ENCODE measurements at places on chromosomes 16 and 17. TPM values are rescaled to one million over a fixed set of nuclear protein-coding genes. Genes with fewer than 3 reads are reported as not detected.

Gene LRRC36
- polyA plus RNA-seq: 0.41 TPM

Gene ASGR1
- polyA plus RNA-seq: 1.5 TPM

- no peak for DNase-seq
Observed at GRCh38 chr16:81873206-81873605, 94.1 kb downstream of the PLCG2 start.

DNA sequence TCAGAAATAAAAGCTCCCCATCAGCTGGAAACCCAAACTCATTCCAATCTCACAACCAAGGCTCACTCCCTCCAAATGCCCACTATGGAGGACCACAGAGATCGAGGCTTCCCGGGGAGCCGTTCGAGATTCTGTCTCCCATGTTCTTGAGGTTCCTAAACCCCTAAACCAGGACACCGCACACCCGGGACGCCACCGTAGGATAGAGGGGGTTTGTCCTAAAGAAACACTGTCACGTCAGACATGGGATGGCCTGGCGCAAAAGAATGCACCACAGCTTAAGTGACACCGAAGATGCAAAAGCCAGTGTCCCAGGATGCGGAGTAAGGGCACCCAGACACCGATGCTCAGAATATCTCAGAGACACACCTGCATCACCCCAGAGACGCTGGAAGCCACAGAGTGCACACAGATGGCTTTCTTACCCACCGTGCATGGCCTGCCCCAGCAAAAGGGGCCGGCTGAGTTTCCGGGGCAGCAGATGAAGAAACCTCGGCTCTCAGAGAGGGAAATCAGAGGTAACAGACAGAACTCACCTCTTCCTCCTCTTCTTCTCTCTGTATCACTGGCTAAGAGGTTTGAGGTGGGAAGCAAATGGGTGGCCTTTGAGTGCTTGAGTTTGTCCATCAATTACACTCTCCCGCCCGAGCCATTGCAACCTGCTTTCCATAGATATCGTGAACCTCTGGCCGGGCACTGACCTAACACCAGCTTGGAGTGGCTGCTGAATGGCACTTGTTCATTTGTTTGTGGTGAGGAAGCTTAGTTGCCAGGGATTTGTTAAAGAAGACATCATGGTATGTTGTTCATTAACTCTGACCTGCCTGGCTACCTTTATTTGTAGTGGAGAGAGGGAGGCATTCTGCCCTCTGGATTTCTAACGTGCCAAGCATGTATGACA, 65.1 kb upstream of the TNRC6C start:
- DNase-seq: no peak

DNA sequence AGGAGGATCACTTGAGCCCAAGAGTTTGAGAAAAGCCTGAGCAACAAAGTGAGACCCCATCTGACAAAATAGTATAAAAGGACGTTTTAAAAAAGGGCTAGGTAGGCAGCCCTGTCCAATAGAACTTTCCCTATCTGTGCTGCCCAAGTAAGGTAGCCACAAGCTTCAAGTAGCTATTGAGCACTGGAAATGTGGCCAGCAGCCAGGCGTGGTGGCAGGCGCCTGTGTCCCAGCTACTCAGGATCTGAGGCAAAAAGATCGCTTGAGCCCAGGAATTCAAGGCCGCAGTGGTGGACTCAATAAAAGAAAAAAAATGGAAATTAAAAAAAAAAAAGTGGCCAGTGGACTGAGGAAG, 1.5 kb upstream of the NQO1 start:
- no peak for DNase-seq

Gene DNAH3
- not detected for polyA plus RNA-seq

- DNase-seq: no peak
Observed at GRCh38 chr17:80860703-80861417, 130.8 kb upstream of the CHMP6 start.

DNA sequence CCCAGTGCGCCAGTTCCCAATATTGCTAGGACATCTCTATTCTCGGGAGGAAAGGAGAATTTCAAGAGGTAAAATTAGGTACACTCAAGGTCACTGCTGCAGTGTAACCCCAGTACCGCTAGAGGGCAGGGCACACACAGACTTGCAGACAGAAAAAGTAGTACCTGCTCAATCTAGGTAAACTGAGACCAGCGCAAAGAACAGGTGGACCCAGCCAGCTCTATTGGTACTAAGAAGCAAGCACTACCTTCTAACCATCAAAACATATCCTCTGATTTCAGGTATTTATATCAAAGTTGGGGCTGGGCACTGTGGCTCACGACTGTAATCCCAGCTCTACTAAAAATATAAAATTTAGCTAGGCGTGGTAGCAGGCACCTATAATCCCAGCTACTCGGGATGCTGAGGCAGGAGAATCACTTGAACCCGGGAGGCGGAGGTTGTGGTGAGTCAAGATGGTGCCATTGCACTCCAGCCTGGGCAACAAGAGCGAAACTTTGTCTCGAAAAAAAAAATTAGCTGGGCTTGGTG, 3.6 kb upstream of the WDR81 start:
- no peak for DNase-seq

Gene KRTAP4-3
- polyA plus RNA-seq: not detected

Gene OR1F1
- 0.20 TPM for polyA plus RNA-seq

GRCh38 chr17:13601776-13602551, at the start of gene HS3ST3A1:
TSS of gene HS3ST3A1 (minus strand) at chr17:13601929. CDS start at chr17:13601129, 800 bp downstream.
- DNase-seq: peak; percentile 65

Gene GPR179
- polyA plus RNA-seq: not detected

DNA sequence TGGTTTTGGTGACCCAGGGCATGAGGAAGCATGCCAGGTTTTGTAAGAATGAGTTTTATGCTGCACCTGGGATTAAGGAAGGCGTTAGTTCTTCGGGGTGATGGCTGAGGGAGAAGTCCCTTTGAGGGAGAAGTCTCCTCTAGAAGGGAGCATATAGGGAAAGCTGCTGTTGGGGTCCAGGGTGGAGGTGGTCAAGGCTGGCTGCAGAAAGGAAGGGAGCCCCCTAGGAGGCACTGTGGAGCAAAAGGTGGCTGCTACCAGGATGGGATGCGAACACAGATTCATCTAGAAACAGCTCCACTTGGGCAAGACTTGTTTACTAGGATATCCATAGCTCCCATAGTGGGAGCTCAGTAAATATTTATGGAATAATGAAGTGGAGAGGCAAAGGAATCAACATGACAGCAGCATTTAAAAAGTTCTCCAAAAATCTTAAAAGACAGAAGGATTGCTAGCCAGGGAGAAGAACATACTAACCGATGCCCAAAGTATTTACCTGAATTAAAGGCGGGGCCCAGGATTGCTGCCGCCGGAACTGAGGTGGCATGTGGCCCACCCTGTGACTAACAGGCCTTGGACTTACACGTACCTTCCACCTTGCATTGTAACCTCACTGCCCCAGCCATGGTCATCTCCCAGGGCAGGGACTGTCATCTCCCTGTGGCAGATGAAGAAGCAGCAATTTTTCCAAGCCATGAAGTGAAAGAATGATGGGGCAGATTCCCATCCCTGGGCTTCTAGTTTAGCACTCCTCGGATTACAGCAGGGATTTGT, 7.1 kb upstream of the LPCAT2 start:
- DNase-seq: no peak

Gene SEC14L5
- polyA plus RNA-seq: 0.05 TPM

GRCh38 chr16:85571813-85572619, 41.1 kb upstream of the GSE1 start:
- no peak for DNase-seq

Gene CBFA2T3
- not detected for polyA plus RNA-seq

- no peak for DNase-seq
Observed at GRCh38 chr16:11260596-11260966, 4.6 kb upstream of the SOCS1 start.

- no peak for DNase-seq
Observed at GRCh38 chr17:16439811-16440351, 24.5 kb downstream of the TRPV2 start.

Gene TMEM132E
- not detected for polyA plus RNA-seq

Data from AG04450 (cell line).